H4 (cell line): ENCODE measurements at places on chromosomes 5 and 9. TPM values are rescaled to one million over a fixed set of nuclear protein-coding genes. Genes with fewer than 3 reads are reported as not detected.
A peak's percentile ranks its signal among the peaks of the same experiment; 100 is the strongest.

ZFP2 gene
- total RNA-seq = not detected in 2 replicates

RGS7BP gene
- total RNA-seq = not detected in 2 replicates

UBLCP1 gene
- total RNA-seq = 38.6 and 44.4 TPM in 2 replicates

ARRDC3 gene
- 50.6 and 53.5 TPM in 2 replicates for total RNA-seq

FBP1 gene
- total RNA-seq = not detected in 2 replicates

MARVELD2 gene
- 0.08 and 0.12 TPM in 2 replicates for total RNA-seq

BTNL3 gene
- not detected in 2 replicates for total RNA-seq

SMIM33 gene
- total RNA-seq = not detected in 2 replicates

LHX3 gene
- total RNA-seq = not detected in 2 replicates

EGFL7 gene
- 60.2 and 76.5 TPM in 2 replicates for total RNA-seq

SYNPO gene
- total RNA-seq = 4.3 and 7.1 TPM in 2 replicates

SLC36A2 gene
- 0.14 TPM in 1 of 2 replicates, not detected in the other for total RNA-seq

FCN2 gene
- total RNA-seq = not detected in 2 replicates

C9orf43 gene
- 1.1 TPM in 1 of 2 replicates, not detected in the other for total RNA-seq

GRCh38 chr5:168261227-168261571 is 30.2 kb upstream of the WWC1 start:
- no peak for DNase-seq

- DNase-seq = peak; percentile 36
These were observed 82.3 kb downstream of the SLC1A3 start for GRCh38 chr5:36688722-36689121.

GRCh38 chr5:1658665-1659064 is 134.9 kb upstream of the LPCAT1 start:
- DNase-seq = no peak

- DNase-seq = peak; percentile 93
These were observed 11.8 kb upstream of the ACTBL2 start for GRCh38 chr5:57494104-57495098.

- peak; percentile 72 for DNase-seq
These were observed 166.4 kb downstream of the TLE1 start for GRCh38 chr9:81522716-81523551.

DNA sequence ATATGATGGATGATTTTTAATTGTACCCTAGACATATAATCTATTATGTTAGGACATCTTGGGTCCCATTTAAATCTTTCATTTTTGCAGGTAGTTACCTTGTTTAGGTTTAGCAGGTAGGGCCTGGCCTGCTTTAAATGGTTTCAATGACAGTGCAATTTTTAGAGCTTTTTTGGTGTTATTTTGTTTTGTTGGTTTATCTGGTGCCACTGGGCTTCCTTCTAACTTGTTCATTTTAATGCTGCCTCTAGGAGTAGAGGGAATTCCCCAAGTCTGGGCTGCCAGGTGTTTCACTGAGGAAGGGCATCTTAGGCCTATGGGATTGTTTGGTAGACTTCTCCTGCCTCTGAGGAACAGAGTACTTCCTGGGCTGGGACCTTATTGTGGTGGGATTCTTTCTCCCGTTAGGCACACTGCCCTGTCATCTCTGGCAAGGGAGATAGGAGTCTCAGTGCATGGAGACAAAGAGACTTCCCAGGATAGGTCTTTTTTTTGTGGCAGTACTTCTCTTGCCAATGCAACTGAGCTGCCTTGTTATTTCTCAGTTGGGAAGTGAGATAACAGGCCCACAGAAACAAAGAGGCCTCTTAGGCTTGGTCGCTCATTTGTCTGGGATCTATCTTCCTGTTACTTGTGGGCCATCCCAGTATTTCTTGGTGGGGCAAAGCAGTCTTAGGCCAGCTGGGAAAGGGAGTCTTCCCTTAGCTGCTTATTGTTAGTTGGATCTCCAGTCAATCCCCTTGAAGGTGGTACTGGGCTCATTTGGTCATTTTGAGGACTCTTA is 282.9 kb downstream of the FER start:
- no peak for DNase-seq

- DNase-seq = no peak
These were observed 54.4 kb upstream of the GALNT10 start for GRCh38 chr5:154136141-154136540.

GRCh38 chr9:88817628-88818027 is 173.6 kb upstream of the S1PR3 start:
- DNase-seq = no peak

- no peak for DNase-seq
These were observed 4.3 kb upstream of the NCS1 start for GRCh38 chr9:130167927-130168326.

DNA sequence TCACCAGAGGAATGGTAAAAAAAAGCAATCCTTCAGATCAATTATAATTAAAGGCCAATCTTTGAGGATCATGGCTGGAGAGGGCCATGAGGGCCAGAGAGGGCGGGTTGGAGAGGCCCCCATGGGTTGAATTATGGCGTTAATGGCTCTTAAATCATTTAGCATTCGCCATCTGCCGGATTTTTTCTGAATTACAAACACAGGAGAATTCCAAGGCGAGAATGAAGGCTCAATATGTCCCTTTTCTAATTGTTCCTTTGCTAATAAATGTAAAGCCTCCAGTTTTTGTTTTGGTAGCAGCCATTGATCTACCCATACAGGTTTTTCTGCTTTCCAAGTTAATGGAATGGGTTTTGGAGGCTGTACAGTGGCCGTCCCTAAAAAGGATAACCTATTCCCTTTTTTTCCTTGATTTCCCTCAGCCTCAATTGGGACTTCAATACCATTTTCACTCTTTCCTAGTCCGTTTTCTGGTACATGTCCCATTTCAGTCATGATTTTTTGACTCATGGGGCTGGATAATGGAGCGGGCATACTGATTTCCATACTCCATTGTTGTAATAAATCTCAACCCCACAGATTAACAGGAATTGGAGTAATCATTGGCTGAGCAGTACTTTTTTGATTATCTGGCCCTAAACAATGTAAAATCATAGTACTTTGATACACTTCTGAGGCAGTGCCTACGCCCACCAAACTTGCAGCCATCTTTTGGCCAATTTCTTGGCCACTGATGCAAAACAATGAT is 6.7 kb upstream of the TMEM141 start:
- DNase-seq = no peak

DNA sequence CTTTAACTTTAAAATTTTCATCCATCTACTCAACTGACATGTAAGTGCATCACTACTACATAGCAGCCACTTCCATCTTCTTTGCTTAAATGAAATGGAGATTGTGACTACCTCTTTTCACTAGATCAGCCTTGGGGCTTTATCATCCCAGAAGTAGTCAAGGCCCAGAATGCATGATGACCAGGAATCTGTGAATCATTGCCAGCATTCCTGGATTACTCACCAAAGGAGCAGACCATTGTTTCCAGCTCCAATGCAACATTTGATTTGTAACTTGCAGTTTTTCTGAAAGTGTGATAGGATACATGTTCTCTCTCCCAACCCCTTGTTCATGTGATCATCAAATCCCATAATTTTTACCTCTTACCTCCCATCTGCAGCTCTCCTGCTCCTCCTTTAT is 65.1 kb downstream of the PLPPR1 start:
- DNase-seq = no peak

DNA sequence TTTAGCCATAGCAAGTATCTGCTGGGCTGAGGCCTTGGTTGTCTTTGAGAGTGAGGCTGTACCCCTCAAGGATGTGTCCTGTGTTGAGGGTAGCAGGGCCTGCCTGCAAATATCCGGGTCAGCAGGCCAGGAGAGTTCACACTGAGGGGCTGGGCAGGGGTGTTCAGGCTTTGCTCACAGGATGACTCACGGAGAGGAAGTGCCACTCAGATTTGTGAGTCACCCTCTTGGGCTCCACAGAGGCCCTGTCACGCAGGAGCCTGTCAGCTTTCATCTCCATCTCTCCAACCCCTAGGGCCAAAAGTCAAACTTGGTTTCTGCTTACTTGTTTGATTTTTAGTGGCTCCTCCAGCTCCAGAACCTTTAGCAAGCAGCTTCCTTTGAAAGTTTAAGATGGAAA is 211.5 kb downstream of the SEC61B start:
- DNase-seq = peak; percentile 80

DNA sequence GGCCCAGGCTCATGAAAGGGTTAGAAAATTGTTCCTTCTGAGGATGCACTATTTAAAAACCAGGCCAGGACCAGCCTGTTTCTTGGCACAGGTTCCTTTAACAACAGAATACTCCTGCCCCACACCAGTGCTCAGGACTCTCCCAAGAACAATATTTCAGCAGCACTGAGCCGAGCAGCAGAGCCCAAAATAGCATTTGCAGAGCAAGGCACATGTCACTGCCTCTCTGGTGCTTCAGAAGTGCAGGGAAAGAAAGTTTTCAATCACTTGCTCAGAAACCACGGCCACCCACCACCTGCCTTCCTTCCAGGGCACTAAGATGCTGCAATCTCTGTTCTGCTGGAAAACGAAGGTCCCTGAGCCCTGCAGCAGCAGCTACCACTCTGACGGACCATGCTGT is 77.6 kb downstream of the SIL1 start:
- DNase-seq = no peak

GRCh38 chr5:34857161-34857560 is 18.2 kb downstream of the TTC23L start:
- DNase-seq = no peak

- no peak for DNase-seq
These were observed 483.3 kb downstream of the ARHGEF28 start for GRCh38 chr5:74109344-74109743.

DNA sequence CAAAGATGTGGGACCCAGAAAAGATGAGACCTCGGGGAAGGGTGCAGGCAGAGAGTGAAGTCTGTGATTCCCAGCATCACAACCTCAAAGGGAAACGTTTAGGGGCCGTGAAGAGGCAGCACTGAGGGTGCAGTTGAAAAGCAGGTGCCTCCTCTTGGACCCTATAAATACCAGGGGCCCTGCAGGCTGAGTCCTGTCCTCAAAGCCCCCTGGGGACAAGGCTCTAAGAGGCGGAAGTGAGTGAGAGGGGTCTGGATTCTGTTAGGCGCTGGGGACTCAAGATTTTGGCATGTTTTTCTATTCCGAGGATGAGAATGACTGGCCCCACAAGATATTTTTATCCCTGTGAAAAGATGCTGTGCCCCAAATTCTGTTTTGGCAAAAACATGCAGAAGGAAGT is 107.8 kb downstream of the THBS4 start:
- DNase-seq = no peak

- peak; percentile 79 for DNase-seq
These were observed 135.6 kb downstream of the LIFR start for GRCh38 chr5:38420691-38421390.

DNA sequence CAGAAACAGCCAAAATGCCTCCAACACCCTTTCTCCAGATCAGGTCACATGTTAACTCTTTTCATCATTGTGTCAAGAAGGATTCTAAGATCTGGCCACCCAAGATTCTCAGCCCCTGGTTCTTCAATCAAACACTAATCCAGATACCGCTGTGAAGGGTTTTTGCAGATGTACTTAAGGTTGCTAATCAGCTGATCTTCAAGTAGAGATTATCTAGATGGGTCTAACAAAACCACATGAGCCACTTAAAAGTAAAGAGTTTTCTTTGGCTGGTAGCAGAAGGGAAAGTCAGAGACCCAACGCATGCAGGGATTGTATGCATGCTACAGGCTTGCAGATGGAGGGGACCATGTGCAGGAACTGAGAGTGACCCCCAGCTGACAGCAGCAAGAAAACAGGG is 267.9 kb downstream of the CDK5RAP2 start:
- no peak for DNase-seq

- no peak for DNase-seq
These were observed 88.9 kb downstream of the CYFIP2 start for GRCh38 chr5:157354800-157355199.

DNA sequence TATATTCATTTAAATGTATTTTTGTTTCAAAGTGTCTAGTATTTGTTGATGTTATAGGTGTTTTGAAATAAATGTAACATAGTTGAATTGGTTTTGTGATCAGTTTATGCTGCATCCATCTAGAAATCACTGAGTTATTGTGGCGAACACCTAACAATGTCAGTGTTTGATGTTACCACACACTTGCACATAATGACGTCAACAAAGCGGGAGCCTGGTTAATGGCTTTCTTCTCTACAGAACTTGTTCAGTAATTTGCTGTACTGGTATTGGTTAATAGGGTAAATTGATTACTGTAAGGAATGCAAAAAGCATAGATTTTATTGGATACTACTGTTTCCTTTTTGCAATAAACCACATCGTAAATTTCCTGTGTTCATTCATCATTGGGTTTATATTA is 133.0 kb downstream of the ATG10 start:
- no peak for DNase-seq

DNA sequence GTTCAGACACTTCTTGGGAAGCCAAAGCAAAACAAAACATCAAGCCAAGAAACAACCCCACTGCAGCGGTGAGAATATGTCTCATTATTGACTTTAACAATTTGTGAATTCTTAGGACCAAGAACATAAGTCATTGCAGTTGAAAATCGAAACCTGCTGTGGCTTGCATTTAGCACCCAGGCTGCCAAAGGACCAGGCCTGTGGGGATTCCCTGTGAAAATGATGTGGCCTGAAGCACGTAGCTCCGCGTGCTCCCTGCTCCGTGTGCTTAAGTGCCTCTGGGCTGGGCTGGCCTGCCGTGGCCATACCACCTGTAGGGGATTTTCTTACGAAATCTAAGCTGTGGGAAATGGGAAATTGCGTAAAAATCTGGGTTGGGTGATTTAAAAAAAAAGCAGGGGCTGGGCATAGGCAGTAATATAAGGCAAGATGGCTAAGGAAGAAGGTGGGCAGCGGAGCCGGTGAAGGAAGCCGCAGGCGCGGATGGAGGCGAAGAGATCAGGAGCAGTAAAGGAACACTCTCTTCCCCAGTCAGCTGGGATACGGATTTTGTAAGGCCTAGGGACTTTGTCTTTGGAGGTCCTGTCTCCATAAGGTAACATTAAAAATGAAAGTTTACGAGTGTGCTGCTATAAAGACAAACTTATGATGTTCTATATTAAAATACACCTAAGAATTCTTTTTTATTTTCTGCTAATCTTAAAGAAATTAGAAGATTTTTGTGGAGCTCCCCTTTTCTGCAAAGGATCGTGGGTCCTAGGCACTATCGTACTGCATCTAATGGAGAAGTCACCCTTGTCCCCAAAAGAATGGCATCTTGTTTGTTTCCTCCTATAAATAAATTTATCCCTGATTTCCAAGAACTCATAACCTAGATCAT is 189.6 kb upstream of the SEMA6A start:
- peak; percentile 57 for DNase-seq

- no peak for DNase-seq
These were observed 6.3 kb downstream of the CXXC5 start for GRCh38 chr5:139654464-139654863.

- DNase-seq = no peak
These were observed 14.6 kb upstream of the CFAP95 start for GRCh38 chr9:69805962-69806515.

GRCh38 chr5:90967443-90967842 is 408.8 kb downstream of the ADGRV1 start:
- no peak for DNase-seq

DNA sequence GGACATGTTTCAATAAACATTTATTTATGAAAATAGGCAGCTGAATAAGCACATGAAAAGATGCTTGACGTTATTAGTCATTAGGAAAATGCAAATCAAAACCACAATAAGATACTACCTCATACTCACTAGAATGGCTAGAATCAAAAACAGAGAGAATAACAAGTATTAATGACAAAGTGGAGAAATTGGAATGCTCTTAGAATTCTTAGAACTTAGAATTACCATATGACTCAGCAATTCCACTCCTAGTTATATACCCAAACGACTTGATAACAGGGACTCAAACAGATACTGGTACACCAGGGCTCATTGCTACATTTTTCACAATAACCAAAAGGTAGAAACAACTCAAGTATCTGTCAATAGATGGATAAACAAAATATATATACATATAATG is 15.1 kb upstream of the TRIM36 start:
- DNase-seq = no peak
